Esophagus muscularis mucosa (tissue), 4 donors: ENCODE measurements at places on chromosomes 3 and 15. TPM values are rescaled to one million over a fixed set of nuclear protein-coding genes. Genes with fewer than 3 reads are reported as not detected.

DNA sequence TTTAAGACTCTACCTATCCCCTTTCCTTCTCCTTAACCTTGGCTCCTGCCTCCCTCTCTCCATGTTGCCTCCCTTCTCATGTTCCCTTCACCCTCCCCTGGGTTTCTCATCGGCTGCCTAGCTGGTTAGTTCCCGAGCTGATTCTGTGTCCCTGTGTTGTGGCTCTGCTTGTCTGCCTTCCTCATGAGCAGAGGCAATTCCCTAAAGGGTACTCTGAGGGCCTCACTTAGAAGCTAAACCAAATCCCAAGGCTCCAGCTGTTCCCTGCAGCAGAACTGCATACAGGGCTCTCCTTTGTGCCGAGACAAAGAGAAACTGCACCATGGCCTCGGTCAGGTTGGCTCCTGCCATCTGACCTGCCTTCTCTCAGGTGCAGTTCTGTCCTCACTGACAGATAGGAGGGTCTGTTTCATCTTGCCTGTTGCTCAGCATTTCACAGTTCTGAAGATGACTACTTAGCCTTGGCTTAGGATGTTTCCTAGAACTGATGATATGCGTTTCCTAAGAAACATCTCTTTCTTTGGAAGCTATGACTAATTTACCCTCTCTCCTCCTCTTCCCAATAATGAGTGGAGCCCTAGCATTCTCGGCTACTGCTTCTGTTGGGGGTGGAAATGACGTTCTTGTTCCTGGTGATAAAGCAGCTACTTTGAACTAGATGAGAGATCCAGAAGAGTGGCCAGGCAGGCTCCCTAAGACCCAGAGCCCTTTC lies 27.1 kb downstream of the DUOX1 start:
- no peaks in the 10 kb centered on the region for H3K27me3 ChIP-seq
- no peaks in the 10 kb centered on the region for H3K4me1 ChIP-seq
- no peak overlapping the region for H3K4me3 ChIP-seq
- DNase-seq = no peak
- H3K27ac ChIP-seq = no peak overlapping the region
- no peaks in the 10 kb centered on the region for H3K36me3 ChIP-seq

DNA sequence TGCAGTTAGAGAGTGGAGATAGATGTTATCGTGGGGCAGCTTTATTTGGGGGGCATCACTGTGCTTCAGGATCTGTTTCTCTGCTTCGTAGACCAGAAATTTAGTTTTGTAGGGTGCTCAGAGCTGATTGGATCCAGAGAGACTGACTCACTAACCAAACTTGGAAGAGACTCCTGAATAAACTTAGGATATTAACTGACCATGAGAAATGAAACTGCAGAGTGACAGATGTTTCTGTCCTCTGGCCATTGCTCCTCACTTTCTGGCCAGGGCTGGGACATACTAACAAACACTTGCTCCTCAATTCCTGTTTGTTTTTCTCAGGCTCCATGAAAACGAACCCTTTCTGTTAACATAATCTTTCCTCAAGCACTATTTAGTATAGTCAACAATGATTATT lies 4.3 kb downstream of the ZNF592 start:
- DNase-seq = no peak
- H3K27ac ChIP-seq = no peak overlapping the region
- H3K4me1 ChIP-seq = peaks cover 78% of the 10 kb centered on the region
- no peak overlapping the region for H3K4me3 ChIP-seq
- no peaks in the 10 kb centered on the region for H3K36me3 ChIP-seq
- no peaks in the 10 kb centered on the region for H3K27me3 ChIP-seq

DNA sequence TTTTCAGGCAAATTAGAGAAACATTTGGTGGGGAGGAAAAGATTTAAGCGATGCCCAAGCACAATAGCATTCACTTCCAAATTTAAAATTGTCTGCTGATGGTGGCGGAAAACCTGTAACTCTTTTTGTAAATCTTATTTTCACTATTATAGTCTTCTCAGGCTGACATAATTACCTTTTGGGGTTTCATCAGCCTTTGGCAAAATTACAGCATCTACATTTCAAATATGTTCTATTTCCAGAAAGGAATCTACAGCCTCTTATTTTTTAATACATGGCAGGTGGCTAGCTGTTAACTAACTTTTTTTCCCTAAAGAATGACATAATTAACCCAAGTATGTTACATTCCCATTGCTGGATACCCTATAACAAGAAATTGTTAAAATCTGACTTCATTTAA lies 391.5 kb upstream of the CCDC54 start:
- no peak overlapping the region for H3K27ac ChIP-seq
- H3K4me1 ChIP-seq = no peaks in the 10 kb centered on the region
- H3K27me3 ChIP-seq = no peaks in the 10 kb centered on the region

- no peaks in the 10 kb centered on the region for H3K4me1 ChIP-seq
- no peaks in the 10 kb centered on the region for H3K27me3 ChIP-seq
- no peak overlapping the region for H3K27ac ChIP-seq
- no peak for DNase-seq
- H3K36me3 ChIP-seq = no peaks in the 10 kb centered on the region
These were observed 42.2 kb downstream of the CHDH start for GRCh38 chr3:53803816-53804695.

DNA sequence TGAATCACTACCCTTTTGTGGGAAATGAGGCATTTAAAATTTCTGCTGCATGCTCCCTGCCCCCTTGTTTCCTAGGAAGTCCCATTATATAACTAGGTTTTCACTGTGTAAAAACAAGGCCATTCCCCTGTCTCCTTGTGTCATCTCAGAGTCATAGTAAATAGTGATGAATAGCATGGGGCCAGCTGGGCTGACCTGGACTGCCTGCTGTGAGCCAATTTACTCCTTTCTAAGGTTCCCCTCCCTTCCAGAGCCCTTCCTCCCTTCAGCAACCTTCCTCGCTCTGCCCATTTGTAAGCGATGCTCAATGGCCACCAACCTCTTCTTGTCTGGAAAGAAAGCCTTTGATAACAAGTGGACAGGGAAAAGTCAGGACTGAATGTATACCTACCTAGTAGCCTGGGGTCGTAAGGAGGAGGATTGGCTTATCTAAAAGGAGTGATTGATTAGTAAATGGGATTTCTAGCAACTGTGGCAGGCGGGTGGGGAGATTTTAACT lies 11.7 kb downstream of the ITGA11 start:
- peak overlapping the region; percentile 40 for H3K27ac ChIP-seq
- no peaks in the 10 kb centered on the region for H3K36me3 ChIP-seq
- peaks cover 3% of the 10 kb centered on the region for H3K4me1 ChIP-seq
- H3K4me3 ChIP-seq = no peak overlapping the region

- no peaks in the 10 kb centered on the region for H3K4me1 ChIP-seq
- no peaks in the 10 kb centered on the region for H3K36me3 ChIP-seq
- no peak overlapping the region for H3K27ac ChIP-seq
- DNase-seq = no peak
- no peaks in the 10 kb centered on the region for H3K27me3 ChIP-seq
These were observed 49.2 kb upstream of the C15orf39 start for GRCh38 chr15:75152382-75153079.

PLSCR5 gene
- not detected for total RNA-seq

MITF gene
- total RNA-seq = 68.1 TPM

KIF7 gene
- total RNA-seq = 23.1 TPM

ATP13A5 gene
- total RNA-seq = not detected
